ENCODE measurements at places on chromosomes 3 and 15.
A peak's percentile ranks its signal among the peaks of the same experiment; 100 is the strongest.

- DNase-seq = no peak
Observed at GRCh38 chr3:198017090-198017489, 57.1 kb downstream of the LMLN start.

GRCh38 chr3:14810070-14810791, 8.5 kb upstream of the FGD5 start:
- DNase-seq = no peak

DNA sequence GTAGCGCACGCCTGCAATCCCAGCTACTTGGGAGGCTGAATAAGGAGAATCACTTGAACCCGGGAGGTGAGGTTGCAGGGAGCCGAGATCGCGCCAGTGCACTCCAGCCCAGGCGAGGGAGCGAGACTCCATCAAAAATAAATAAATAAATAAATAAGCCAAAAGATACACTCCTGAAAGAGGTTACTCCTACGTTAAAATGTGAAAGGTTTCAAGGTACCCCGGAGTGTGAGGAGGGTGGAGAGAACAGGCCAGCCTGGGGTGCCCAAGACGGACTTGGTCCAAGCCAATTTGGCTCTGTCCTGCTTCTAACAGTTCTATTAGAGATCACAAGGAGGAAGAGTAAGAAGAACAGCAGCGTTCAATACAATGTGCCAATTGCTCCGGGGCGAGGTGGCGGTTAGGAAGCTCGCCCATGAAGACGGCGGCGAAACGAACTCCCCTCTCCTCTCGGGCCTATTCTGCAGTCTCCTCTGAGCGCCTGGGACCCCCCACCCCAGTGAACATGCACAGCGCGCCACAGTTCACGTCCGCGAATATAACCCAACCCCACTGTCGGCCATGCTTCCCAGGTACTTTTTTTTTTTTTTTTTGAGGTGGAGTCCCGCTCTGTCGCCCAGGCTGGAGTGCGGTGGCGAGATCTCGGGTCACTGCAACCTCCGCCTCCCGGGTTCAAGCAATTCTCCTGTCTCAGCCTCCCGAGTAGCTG, 942 bp downstream of the ELP6 start:
- DNase-seq = peak; percentile 66

- no peak for DNase-seq
Observed at GRCh38 chr3:133757701-133758567, 11.7 kb downstream of the TF start.

DNA sequence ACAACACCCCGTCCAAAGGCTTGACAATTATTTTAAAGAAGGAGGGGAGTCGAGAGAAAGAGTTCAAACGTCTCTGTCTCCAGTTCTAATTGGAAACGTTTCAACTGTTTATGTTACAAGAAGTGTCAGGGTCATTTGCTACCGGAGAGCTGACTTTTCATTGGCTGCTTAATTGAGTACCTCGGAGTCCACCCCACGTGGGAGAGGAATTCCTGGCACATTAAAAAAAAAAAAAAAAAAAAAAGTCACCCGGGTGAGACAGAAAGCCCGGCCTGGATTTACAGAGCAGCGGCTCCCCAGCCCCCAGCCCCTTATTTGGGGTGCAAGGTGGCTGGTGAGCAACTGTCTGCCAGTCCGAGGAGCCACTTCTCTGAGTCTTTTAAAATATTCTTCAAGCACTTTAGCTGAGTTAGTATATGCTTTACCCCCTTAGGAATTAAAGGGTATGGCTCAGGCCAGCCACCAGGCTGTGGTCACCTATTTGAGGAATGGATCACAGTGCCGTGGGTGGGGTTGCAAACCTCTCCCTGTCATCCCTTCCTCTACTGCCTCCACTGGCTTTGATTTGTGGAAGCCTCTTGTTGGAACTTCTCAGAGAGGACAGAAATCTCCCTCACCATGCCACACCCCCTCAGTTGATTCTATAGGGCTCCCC, 3.9 kb upstream of the TLE3 start:
- peak; percentile 90 for DNase-seq

All from sigmoid colon (tissue), 7 donors.